ENCODE measurements at places on chromosomes 16 and 17.
A peak's percentile ranks its signal among the peaks of the same experiment; 100 is the strongest.

DNA sequence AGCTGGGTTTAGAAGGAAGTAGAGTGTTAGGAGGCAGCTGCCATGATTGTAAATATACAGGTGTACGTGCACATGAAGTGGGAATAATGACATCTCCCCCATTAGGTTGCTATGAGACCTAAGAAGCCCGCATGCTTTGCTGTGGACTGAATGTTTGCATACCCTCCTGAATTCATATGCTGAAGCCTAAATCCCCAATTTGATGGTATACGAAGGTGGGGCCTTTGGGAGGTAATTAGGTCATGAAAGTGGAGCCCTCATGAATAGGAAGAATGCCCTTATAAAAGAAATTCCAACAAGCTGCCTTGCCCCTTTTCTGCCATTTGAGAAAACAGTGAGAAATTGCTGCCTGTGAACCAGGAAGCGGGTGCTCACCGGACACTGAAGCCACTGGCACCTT, 44.0 kb downstream of the CCDC182 start:
- no peak for DNase-seq

GRCh38 chr17:40437095-40437732, 6.0 kb upstream of the IGFBP4 start:
- no peak for DNase-seq

GRCh38 chr16:74322301-74322710, 25.7 kb downstream of the PSMD7 start:
- no peak for DNase-seq

DNA sequence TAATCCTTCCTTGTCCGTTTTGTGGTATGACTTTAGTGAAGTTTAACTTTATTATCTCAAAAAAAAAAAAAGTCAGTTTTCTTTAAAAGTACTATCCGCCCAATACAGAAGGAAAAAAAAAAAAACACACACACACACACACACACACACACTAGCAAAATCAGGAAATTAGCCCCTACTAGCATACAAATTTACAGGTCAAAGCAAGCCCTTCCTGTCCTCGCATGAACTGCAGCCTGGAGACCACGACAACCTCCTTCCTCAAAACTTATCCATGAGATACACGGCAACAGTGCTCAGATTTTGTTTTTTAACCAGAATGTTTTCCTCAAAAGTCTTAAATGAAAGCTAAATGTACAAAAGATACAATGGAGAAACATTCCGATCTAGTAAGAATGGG, 16.2 kb downstream of the NCOR1 start:
- DNase-seq = no peak

GRCh38 chr17:31509805-31510177, 118.3 kb downstream of the RAB11FIP4 start:
- DNase-seq = no peak

GRCh38 chr16:23248261-23249194, 53.6 kb upstream of the SCNN1B start:
- no peak for DNase-seq

GRCh38 chr16:11848842-11849241, 2.5 kb downstream of the RSL1D1 start:
- no peak for DNase-seq

GRCh38 chr17:45235416-45236281, 14.0 kb downstream of the FMNL1 start:
- DNase-seq = peak; percentile 83

- no peak for DNase-seq
Observed at GRCh38 chr17:55283256-55283965, 18.7 kb downstream of the HLF start.

- no peak for DNase-seq
Observed at GRCh38 chr17:77489893-77490255, 349.1 kb downstream of the SEC14L1 start.

DNA sequence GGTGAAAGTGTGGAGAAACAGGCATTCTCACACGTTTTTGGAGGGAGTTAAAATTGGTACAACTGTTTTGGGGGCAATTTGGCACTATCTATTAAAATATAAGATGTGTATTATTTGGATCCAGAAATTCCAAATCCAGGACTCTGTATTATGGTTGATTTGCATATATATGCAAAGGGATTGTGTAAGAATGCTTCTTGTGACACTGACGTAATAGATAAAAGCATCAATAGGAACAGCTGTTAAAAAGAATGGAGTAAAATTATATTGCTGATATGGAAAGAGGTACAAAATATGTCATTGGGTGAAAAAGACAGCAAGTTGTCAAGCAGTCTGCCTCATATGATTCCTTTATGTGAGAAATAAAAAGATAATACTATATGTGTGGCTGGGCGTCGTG, 17.3 kb downstream of the FA2H start:
- no peak for DNase-seq

DNA sequence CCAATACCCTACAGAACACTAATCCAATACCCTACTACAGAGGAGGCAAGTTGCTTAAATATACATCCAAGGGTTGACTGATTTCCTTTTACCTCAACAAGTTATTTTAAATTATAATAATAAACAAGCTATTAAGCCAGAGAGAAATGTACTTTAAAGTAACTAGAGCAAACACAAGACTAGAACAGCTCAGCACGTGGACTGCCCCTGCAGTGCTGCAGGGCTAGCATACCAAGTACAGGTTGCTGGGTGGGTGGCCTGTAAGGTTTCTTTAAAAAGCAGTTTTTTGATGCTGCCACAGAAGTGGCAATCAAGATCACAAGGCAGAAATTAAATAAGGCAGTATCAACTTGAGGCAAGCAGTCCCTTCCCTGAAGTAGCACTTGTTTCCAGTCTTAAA, 63.5 kb downstream of the PARN start:
- DNase-seq = no peak

DNA sequence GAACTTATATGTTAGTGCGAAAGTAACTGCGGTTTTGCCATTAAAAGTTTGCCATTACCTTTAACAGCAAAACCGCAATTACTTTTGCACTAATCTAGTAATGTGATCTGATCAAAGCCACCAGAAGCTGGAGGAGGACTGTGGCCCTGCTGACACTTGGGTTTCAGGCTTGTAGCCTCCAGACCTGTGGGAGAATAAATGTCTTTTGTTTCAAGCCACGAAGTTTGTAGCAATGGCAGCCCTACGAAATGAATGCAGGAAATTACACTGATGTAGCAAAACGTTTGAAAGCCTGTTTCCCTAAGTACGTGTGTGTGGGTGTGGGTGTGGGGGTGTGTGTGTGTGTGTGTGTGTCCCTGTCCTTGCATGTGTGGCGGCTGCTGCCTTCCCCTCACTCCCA, 66.6 kb downstream of the WSB1 start:
- DNase-seq = no peak

GRCh38 chr17:81179220-81179619, 13.2 kb upstream of the AATK start:
- DNase-seq = no peak

DNA sequence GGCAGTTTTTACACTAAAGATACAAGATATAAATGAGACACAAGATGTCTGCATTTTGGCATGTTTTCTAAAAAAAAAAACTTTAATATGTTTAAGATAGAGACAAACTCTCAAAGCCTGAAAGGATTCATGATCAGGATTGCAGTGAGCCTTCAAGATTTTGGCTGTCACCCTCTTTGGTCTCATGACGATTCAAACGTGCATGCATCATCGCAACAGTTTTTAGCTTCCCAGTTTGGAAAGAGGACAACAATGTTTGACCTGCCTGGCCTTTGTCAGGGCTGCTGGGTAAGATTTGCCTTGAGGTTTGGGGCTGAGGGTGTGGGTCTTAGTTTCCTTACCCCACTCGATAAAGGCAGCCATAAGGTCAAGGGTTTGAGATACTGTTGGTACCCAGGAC, 134.1 kb downstream of the RGS9 start:
- DNase-seq = no peak

GRCh38 chr17:52154466-52154865, 4.0 kb downstream of the CA10 start:
- no peak for DNase-seq

DNA sequence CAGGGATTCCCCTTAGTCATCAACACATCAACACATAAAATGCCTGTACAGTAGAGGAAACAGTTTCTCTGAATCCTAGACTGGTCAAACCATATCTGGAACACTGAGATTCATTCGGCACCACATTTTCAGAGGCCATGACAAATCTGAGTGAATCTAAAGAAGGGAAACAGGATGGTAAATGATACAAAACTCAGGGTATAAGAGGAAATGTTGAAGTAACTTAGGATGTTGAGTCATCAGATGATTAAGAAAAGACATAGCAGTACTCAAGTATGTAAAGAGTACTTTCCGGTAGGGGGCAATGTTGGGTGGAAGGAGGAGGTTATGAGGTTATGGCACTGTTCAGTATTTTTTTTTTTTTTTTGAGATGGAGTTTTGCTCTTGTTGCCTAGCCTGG, 358.5 kb upstream of the PMFBP1 start:
- DNase-seq = no peak

DNA sequence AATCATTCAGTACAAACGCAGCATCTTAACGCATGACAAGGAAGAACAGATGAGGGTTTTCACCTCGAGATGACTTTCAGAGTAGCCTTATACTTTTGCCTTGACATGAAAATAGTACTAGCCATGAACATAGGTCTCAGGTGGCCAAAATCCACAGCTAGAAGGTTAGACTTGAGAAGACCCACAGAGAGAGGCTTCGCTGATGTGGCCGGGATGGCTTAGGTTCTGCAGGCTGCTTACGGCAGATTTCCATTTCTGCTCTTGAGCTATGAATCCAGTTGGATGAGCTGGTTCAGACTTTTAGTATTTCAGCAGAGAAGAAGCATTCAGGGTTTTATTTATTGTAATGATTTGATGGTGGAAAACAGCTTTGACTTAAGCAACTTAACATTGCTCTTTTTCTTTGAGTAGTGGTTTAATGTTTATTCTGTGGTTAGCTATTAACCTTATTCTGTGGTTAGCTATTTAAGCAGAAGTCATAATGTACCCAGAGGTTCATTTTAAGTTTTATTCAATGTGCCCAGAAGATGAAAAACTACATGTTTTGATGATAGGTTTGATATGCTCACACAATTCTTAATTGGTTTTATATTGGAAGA, 7.6 kb downstream of the KRT24 start:
- no peak for DNase-seq

Data from neuronal stem cell (in vitro differentiated cells).